AML-193 (cell line): ENCODE measurements at places on chromosomes 4 and X.

DNA sequence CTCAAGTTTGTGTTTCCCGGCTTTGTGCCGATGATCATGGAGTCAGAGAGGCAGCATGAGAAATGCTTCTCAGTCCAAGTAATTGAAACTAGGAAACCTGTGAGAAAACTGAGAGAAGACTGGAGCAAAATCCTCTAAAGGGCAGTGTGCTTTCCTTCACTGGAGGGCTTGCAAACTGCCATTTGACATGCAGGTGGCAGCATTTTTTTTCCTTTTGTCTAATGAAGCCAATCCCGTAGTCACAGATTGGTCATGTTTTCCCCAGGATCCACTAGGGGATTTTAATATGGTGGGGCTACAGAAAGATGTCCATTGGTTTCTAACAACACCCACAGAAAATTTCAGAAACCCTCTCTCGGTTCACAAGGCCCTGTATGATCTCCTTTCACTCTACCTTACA, 117.4 kb upstream of the NUDT10 start:
- DNase-seq = no peak

- no peak for DNase-seq
Measured at GRCh38 chr4:142696334-142697122, 149.6 kb downstream of the INPP4B start.

DNA sequence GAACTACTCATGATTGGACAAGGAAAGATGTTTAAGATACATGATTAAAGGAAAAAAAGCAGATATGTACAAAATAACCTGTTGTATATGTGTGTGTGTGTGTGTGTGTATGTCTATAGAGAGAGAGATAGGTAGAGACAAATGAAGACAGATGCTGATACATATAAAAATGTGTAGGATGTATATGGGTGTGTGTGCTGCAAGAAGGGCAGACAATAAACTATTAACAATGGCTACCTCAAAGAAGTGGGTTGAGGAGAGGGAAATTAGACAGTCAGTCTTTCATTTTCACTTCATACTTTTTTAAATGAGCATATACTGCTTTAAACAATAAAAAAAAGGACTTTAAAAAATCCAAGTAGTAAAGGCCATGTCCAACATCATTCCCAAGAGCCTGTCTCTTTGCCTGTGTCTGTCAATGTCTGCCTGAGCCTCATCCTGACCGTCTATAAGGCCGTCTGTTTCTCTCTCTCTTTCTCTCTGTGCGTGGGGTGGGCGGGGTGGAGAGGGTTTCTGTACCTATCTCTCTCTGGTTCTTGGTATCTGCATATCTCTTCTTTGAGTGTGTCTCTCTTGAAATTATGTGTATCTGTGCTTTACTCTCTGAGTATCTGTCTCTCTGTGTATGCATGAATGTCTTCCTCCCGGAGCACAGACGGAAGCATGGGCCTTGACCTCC, 62.8 kb downstream of the LRBA start:
- no peak for DNase-seq

DNA sequence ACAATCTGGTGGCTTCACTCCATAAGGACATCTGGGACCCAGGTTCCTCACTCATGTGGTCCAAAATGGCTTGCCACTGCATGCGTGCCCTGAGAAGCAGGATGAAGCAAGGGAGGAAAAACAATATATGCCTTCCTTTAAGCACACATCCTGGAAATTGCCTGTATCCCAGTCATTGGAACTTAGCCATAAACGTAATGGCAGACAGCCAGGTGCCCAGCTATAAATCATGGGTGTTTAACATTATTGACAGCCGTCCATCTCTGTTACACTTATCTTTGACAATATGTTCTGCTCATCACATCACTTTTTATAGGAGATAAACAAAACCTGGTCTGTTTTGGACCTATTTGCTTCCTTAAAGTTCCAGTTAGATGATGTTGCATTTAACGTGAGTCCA, 181.0 kb downstream of the AASDH start:
- DNase-seq = no peak

GRCh38 chrX:20284992-20285391, 18.3 kb upstream of the RPS6KA3 start:
- DNase-seq = no peak

GRCh38 chr4:20773144-20773997, 73.1 kb downstream of the PACRGL start:
- DNase-seq = no peak

GRCh38 chr4:498328-498904, 540 bp downstream of the ZNF721 start:
- DNase-seq = no peak

GRCh38 chr4:87002682-87003043, 67.9 kb downstream of the AFF1 start:
- no peak for DNase-seq

- DNase-seq = no peak
Measured at GRCh38 chrX:119870626-119871131, 854 bp downstream of the RNF113A start.

- DNase-seq = no peak
Measured at GRCh38 chrX:56833626-56834025, 104.6 kb downstream of the NBDY start.

DNA sequence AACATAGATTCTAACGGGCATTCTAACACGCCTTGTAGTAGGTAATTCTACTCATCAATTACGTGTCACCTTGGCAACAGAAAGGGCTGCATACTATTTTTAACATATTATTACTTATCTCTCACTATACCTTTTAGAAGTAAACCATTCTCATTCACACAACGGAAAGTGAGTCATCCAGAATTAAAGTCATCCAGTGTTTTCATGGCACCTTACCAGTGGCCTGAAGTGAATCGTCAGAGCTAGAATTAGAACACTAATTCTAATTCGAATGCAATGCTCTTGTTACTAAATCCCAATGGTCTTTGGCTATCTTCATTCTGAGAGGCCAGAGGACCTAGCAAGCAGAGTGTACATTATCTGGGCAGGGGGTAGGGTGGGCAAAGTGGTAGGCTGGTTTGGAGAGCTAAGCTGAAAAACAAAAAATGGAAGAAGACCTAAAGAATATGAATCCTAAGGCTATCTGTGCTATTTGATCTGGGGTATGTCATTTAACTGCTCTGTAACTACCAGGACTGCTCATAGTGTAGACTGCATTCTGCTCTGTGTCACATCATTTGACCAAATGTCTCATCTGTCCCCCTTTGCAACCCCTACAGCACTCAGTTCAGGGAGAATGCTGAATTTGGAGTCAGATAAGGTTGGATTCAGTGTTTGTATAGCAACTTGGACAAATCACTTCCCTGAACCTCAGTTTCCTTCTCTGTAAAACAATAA, 96.5 kb downstream of the HDAC8 start:
- DNase-seq = no peak

DNA sequence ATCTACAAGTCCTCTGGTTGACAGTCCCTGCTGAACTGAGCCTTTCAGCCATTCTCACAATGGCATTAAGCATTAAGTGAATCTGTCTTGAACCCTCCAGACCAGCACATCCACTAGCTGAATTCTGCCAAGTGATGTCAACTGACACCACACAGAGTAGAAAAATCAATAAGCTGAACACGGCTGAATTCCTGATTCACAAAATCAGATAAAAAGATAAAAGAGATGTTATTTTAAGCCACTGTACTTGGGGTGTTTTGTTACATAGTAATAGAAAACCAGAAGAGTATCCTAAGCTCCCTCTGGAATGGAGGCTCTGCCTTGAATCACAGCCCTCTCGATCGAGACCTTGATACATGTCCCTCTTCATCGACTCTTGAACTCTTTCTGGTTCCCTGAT, 336.5 kb downstream of the DMD start:
- DNase-seq = no peak

GRCh38 chrX:49174723-49175122, 3.0 kb downstream of the PLP2 start:
- no peak for DNase-seq

DNA sequence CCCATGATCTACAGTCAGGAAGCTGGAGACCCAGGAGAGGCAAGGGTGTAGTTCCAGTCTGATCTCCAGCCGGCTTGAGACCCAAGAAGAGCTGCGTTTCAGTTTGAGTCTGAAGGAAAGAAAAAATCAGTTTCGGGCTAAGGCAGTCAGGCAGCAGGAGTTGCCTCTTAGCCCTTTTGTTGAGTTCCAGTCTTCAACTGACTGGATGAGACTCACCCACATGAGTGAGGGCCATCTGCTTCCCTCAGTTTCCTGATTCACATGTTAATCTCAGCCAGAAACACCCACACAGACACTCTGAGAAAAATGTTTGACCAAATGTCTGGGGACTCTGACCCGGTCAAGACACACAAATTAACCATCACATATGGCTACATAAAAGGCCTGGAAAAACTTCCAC, 73.6 kb upstream of the ELOVL6 start:
- no peak for DNase-seq

DNA sequence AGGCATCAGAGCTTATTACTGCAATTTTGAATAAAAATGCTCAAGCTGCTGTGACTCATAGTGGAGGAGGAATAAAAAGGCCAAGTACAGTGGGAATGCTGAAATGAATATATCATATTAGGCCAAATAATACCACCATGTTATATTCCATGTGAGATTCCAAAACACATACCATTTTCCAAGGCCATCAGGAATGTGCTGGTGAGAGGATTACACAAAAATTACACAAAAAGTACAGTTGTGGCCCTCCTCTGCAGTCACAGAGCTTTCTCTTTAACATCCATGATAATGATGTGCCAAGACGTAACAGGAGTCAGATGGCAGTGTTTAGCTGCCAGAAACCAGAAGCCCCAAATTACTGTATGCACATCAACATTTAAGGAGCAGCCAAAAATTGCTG, 153.5 kb downstream of the PCDH18 start:
- DNase-seq = no peak

DNA sequence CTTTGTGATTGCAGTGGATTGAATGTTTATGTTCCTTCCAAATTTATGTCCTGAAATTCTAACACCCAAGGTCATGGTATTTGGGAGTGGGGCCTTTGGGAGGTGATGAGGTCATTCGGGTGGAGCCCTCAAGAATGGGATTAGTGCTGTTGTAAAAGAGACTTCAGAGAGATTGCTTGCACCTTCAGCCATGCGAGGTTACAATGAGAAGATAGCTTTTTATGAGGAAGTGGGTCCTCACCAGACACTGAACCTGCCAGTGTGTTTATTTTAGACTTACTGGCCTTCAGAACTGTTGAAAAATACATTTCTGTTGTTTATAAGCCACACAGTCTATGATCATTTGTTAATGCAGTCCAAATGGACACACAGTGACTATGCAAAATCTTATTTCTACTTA, 161.0 kb upstream of the GPRIN3 start:
- no peak for DNase-seq

DNA sequence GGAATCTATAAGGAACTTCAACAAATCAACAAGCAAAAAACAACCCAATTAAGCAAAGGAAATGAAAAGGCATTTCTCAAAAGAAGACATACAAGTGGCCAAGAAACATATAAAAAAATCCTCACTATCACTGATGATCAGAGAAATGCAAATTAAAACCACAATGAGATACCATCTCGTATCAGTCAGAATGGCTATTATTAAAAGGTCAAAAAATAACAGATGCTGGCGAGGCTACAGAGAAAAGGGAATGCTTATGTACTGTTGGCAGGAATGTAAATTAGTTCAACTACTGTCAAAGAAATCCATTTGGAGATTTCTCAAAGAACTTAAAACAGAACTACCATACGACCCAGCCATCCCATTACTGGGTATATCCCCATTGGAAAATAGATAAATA, 292.4 kb upstream of the FAT1 start:
- no peak for DNase-seq

DNA sequence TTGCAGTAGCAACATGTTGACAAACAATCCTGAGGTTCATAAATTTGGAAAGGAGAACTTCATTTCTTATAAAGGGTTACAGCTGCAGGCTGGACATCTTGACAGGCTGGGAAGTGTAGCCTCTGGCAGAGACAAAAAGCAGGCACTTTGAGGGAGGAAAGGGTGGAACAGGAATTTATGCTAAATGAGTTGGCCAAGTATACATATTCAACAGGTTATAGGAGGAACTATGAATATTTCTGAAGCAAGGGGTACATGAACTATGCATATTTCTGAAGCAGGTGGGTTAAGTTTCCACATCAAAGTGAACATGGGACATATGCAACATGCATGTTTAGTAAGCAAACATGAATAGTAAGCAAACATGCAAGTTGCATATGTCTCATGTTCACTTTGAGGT, 1.6 kb upstream of the ANTXR2 start:
- no peak for DNase-seq

- no peak for DNase-seq
Measured at GRCh38 chr4:94334962-94335361, 7.7 kb downstream of the HPGDS start.

- no peak for DNase-seq
Measured at GRCh38 chr4:38309471-38309870, 349.3 kb downstream of the PTTG2 start.

DNA sequence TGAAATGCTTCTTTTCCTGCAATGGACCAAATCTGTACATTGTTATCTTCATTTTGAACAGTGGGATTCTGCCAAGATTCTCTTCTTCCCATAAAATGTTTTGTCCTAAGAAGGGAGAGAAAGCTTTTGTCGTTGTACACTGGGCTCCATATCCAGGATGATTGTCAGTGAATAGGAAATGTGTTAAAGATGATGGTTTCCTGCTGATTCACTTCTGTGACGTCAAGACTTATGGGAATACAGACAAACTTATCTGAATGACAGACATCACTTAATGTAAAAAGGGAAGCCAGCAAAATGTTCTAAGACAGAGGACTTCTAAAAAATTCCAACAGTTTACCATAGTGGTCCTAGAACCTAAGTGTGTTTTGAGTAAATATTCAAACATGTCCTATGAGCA, 53.7 kb upstream of the HPF1 start:
- DNase-seq = no peak

- no peak for DNase-seq
Measured at GRCh38 chrX:100863326-100863864, 10.8 kb downstream of the NOX1 start.

GRCh38 chr4:37710491-37710890, 24.3 kb upstream of the RELL1 start:
- DNase-seq = no peak

DNA sequence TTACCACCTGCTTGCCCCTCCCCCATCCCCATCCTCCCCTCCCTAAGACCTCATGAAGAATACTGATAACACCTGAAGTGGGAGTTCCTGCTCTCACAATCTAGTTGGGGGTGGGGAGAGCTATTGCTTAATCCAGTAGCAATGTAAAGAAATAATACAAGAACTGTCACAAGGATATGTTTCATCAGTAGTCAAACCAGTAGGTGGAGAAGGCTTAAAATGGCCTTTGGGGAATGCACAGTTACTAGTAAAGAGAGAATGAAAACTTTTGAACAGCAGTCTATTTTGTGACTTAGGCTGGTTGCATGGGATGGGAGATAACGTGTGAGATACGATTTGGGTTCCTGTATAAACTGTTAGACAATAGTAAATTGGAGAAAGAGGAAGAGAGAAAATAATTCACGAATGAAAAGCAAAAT, 6.0 kb downstream of the GALNT7 start:
- DNase-seq = peak; percentile 63
